ENCODE measurements at places on chromosomes 1 and 21. TPM values are rescaled to one million over a fixed set of nuclear protein-coding genes. Genes with fewer than 3 reads are reported as not detected.

- no peaks in the 10 kb centered on the region for H3K36me3 ChIP-seq
- H3K4me1 ChIP-seq = no peaks in the 10 kb centered on the region
- no peak overlapping the region for H3K27ac ChIP-seq
- H3K27me3 ChIP-seq = no peaks in the 10 kb centered on the region
Measured at GRCh38 chr21:38277501-38278131, 20.8 kb downstream of the KCNJ15 start.

- DNase-seq = no peak
- H3K4me3 ChIP-seq = no peak overlapping the region
- no peak overlapping the region for H3K27ac ChIP-seq
- H3K27me3 ChIP-seq = no peaks in the 10 kb centered on the region
- no peaks in the 10 kb centered on the region for H3K36me3 ChIP-seq
- peaks cover 5% of the 10 kb centered on the region for H3K4me1 ChIP-seq
Measured at GRCh38 chr1:8111560-8111959, 85.5 kb upstream of the ERRFI1 start.

- no peak overlapping the region for H3K27ac ChIP-seq
- H3K36me3 ChIP-seq = no peaks in the 10 kb centered on the region
- no peak for DNase-seq
- no peaks in the 10 kb centered on the region for H3K4me1 ChIP-seq
- H3K27me3 ChIP-seq = no peaks in the 10 kb centered on the region
Measured at GRCh38 chr1:101739146-101739545, 257.6 kb downstream of the OLFM3 start.

Gene BCAS2
- total RNA-seq = 46.5 TPM

- peak overlapping the region; percentile 95 for H3K27ac ChIP-seq
- DNase-seq = no peak
- H3K4me3 ChIP-seq = peak overlapping the region; percentile 99
- H3K27me3 ChIP-seq = no peaks in the 10 kb centered on the region
Measured at GRCh38 chr1:179228783-179229213, 679 bp downstream of the ABL2 start.

Data from breast epithelium (tissue), 4 donors.